ENCODE measurements at places on chromosomes 2 and 18. TPM values are rescaled to one million over a fixed set of nuclear protein-coding genes. Genes with fewer than 3 reads are reported as not detected.

- no peak for DNase-seq
Measured at GRCh38 chr2:160812830-160813505, 319.4 kb upstream of the RBMS1 start.

DNA sequence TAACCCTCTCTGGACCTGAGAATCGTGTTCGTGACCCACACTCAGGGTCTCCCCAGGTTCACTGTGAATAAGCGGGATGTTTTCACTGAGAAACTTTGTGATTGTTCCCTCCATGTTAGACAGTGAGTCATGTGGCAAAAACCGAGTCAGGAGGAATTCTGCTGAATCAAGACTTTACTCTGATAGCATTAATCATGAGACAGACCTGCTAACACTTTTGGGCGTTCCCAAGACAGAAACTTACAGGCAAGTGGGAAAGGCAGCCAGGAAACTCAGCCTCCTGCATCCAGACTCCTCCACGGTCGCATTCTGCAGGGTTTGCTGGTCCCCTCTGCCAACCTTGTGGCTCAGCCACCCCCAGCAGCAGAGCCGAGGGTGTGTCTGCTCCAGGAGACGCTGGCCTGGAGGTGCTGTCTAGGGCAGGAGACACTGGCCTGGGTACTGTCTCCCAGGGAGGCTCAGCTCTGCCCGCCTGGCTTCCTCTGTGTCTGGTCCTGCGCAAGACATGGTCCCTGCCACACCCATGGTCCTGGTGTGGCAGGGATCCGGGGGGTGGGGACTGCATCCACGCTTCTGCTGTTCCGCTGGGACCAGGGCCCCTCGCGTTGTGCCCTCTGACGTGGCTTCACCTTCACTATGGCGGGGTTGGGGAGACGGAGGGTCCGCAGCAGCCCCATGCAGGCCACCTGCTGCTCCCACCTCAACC lies 177.4 kb downstream of the TWIST2 start:
- no peak for DNase-seq

- no peak for DNase-seq
Measured at GRCh38 chr2:95024371-95024770, 1.1 kb upstream of the MAL start.

- no peak for DNase-seq
Measured at GRCh38 chr2:1773883-1774282, 29.6 kb upstream of the PXDN start.

DNA sequence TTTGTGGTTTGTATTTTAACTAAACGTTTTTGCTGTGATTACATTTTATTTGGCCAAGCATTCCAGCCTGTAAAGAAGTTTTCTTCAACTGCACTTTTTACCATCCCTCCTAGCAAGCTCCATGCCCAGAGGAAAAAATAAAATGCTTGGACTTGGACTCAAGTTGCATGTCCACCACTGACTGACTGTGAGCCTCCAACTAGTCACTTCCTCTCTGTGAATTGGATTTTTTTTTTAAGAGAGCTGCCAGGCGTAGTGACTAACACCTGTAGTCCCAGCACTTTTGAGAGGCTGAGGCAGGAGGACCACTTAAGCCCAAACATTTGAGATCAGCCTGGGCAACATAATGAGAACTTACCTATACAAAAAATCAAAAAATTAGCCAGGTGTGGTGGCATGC lies 1185.2 kb upstream of the PIK3C3 start:
- no peak for DNase-seq

GRCh38 chr2:170829036-170829435 lies 12.3 kb downstream of the GAD1 start:
- DNase-seq, result no peak

DNA sequence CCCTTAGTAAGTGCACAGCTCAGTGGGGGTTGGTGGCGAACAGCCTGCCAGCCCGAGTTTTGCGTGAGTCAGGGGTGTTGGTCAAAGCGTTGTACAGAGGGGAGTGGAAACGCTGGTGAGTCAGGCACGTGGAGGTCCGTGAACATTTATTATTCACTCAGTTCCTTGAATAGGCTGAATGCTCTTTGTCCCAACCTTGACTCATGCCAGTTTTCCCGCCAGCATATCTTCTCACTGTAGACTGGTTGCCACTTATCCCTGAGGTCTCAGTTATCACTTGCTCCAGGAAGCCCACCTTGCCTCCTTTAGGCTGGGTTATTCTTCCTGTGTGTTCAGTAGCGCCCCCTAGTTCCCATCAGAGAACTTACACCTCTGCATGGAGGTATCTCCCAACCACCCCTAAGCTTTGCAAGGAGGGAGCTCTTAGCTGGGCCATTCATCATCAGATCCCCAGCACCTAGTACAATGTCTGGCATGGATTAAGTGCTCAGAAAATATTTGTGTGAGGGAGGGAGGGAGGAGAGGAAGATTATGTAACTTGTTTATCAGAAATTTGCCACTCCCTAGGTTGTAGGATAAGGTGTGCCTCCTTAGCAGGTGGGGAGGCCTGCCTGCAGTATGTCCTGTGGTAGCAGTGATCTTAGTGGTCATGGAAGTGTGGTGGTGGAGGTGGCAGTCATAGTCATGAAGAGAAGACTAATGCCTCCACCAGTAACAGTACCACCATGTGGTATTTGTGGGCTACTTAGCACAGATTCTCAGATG lies 72.1 kb downstream of the CABLES1 start:
- DNase-seq, result no peak

GRCh38 chr2:176105078-176105729 lies 1.9 kb upstream of the HOXD11 start:
- DNase-seq, result no peak

- DNase-seq, result no peak
Measured at GRCh38 chr2:101151859-101152271, 683 bp upstream of the TBC1D8 start.

- DNase-seq, result peak; percentile 68
Measured at GRCh38 chr2:120491111-120491625, 145.2 kb downstream of the INHBB start.

DNA sequence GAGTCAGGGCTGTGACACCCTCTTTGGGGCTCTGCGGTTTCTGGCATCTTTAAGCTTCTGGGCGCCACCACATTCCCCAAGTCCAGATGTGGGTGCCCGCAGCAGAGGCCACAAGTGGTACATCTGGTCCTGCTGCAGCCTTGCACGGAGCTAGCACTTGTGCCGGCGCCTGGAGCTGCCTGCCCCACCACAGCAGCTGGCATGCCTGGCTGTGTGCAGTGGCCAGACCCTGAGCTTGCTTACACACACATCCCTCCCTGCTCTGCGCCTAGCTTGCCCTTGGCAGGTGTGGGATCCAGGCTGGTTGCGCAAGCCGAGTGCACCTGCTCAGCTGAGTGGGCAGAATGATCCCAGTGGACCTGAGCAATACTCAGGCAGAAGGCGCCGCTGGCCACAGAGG lies 27.3 kb downstream of the SLC4A10 start:
- no peak for DNase-seq

DNA sequence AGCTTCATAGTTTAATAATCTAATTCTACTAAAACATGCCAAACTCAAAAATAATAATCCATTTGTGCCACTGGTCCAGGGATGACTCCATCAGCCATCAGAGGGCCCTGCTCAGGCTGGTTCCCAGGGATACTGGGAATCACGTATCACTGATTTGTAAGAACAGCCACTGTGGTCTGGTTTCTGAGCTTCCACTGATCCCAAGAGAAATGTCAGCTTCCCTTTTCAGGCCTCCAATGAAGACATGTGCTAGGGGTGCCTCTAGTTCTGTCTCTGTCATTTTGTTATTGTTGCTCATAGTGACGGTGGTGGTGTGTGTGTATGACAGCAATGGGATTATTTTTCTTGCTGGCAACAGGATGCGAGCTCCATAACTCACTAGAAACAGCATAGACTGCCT lies 83.2 kb downstream of the CELF4 start:
- DNase-seq, result no peak

DNA sequence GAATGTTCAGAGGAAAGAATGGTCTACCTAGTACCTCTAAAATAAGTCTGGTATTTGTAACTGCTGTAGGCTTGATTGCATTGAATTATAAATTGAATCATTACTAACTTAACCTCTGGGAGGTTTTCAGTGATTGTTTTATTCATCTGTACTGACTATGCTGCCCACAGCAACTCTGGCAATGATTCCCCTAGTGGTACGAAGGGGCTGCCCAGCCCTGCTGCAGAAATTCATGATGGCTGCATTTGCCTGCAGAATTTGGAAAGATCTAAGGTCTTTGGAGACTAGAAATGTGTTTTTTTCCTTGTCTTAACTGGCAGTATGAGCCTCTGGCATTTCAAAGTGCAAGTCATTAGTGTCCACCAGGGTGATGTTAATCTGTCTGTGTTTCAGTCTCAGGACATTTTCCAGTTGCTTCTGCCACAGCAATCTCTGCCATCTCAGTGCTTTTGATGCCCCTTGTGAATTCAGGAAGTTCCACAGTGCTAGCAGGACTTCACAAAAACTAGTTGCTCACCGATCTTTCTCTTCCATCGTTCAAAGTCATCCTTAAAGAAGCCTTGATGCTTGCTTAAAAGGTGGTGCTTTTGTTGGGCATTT lies 13.4 kb upstream of the LRPPRC start:
- no peak for DNase-seq

Gene LONRF2
- total RNA-seq, result 1.7 TPM

Gene PGAP1
- total RNA-seq, result 12.3 TPM

Gene RAB17
- 0.68 TPM for total RNA-seq

Gene CMPK2
- 0.95 TPM for total RNA-seq

Gene SLC25A52
- not detected for total RNA-seq

Gene C2orf78
- total RNA-seq, result not detected

Gene IL36G
- not detected for total RNA-seq

Gene ASB18
- not detected for total RNA-seq

Gene KCNIP3
- total RNA-seq, result 3.1 TPM

Gene DCC
- total RNA-seq, result not detected

Gene ZNF513
- 15.3 TPM for total RNA-seq
